Stimulated activated CD4-positive, alpha-beta T cell treated with anti-CD3 and anti-CD28 coated beads, Interleukin-12 subunit alpha, Interleukin-12 subunit beta, amount 100 ng/mL, for 4 hours (primary cell): ENCODE measurements at places on chromosomes 3 and 15.

- DNase-seq: no peak
These were observed 4.3 kb downstream of the PRKCI start for GRCh38 chr3:170226426-170226960.

GRCh38 chr3:30293621-30294240 is 312.7 kb upstream of the TGFBR2 start:
- DNase-seq: no peak

GRCh38 chr15:29204369-29204755 is 65.3 kb downstream of the NSMCE3 start:
- no peak for DNase-seq

GRCh38 chr3:158312560-158313141 is 202.8 kb downstream of the RSRC1 start:
- DNase-seq: no peak

GRCh38 chr3:14646589-14647413 is 4.8 kb upstream of the CCDC174 start:
- DNase-seq: no peak

DNA sequence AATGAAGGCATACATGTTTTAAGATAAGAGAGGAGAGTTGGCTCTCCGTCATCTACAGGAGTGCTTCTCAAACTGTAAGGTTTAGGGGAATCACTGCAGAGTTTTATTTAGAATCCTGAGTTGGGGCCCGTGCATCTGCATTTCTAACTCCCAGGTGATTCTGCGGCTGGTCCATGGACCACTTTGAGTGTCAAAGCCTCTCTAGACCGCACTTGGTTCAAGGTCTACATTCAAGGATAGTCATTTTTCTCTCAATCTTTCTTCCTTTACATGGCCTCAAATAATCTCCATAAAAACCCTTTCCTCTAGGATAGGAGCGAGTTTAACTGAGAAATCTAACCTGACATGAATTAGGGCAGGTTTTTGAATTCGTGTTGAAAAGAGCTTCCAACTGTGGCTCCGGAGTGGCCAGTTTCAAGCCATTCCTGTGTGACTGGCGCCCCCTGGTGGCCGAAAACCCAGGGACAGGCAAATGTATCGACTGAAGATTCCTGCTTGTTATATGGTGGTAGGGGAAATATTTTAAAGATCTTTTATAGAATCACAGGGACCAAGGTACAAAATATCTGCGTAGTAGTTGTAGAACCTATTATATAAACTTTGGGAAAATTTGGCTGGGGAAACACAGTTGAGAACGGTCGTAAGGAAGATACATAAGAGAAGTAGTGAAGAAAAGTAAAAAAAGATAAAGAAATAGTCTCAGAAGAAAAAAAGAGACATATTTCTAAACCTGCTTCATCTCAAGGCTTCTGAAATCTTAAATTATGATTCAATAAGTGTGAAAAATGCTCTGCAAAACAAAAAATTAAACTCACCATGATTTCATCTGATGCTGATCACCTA is 11.9 kb downstream of the GABRR3 start:
- peak; percentile 98 for DNase-seq

DNA sequence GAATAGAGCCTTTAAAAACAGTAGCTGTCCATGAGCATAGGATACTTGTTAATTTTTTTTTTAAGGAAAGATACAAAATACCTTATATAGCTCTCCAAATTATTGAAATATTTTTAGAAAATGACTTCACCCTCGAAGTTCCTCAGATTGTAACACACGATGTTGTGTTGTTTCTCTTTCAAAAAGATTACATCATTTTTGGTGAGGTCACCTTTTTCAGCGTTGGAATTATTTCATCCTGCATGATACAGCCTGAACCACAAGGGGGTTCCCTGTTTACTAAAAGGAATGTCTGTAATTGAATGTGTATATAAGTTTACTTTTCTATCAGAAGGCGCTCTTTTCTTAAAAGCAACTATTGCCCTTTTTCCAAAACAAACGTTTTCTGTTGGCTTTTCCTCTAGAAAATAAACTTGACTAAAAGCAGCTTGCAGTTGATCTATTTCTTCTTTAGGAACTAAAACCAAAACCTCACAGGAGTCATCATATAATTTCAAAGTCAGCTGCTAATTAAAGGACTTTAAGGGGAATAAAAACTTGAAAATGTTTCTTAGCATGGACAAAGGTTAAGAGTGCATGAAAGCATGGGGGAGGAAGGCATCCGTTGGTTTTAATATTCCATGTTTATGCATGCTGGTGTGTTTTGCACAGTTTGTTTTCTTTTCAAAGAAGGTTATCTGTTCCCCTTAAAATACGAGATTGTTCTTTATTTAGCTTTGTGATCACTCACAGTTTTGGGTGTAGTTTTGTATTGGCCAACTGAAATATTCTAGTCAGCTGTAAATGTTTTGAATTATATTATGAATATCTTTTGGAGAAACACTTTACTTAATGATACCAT is 29.4 kb downstream of the LYSMD4 start:
- no peak for DNase-seq

DNA sequence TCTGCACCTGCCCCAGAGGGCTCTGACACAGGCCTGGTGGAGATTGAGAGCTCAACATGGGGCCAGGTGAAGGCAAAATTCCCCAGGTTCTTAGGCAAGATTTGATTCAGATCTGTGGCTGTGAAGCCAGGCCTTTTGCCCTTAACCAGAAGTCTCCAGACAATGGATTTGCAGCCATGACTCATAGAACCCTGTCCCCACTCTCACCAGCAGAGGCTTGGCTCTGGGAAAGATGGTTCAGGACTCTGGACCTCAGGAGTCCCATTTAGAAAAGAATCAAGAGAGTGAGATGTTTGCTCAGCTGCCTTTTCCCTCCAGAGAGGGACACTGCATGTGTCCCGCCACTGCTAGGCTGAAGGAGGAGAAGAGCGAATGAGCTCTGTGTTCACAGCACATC is 361.4 kb upstream of the ICE2 start:
- DNase-seq: no peak

- no peak for DNase-seq
These were observed 32.6 kb downstream of the HPS3 start for GRCh38 chr3:149162007-149162406.

- no peak for DNase-seq
These were observed 1079.5 kb downstream of the IGSF11 start for GRCh38 chr3:117955196-117955595.

- no peak for DNase-seq
These were observed 317.4 kb downstream of the C3orf38 start for GRCh38 chr3:88467191-88467590.

GRCh38 chr3:14120111-14120920 is 4.4 kb downstream of the CHCHD4 start:
- no peak for DNase-seq
